Large intestine (tissue), 12 donors: ENCODE measurements at places on chromosomes 5 and 9. TPM values are rescaled to one million over a fixed set of nuclear protein-coding genes. Genes with fewer than 3 reads are reported as not detected.

The UBE2QL1 gene
- polyA plus RNA-seq: 0.81 TPM

DNA sequence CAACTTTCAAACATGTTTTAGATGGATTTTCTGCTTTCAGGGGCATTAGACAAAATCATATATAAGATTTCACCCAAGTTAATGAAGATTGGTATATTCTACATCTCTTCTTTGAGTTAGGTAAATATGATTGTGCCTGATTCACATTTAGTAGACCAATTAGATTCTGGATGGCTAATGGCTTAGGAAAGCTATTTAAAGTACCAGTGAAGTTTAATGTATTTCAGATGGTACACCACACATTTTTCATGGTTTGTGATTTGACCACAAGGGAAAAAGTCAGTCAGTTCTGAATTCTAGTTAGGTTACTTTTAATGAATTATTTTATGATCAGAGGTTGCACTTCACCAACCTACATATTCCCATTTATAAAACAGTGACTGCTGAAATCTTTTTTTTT lies 409.7 kb downstream of the ADGRV1 start:
- DNase-seq: no peak

GRCh38 chr9:126885131-126885641 lies 24.7 kb downstream of the ZBTB34 start:
- DNase-seq: peak; percentile 63

The RNF38 gene
- 24.4 TPM for polyA plus RNA-seq

- no peak for DNase-seq
Observed at GRCh38 chr9:26535151-26535550, 357.5 kb downstream of the CAAP1 start.

DNA sequence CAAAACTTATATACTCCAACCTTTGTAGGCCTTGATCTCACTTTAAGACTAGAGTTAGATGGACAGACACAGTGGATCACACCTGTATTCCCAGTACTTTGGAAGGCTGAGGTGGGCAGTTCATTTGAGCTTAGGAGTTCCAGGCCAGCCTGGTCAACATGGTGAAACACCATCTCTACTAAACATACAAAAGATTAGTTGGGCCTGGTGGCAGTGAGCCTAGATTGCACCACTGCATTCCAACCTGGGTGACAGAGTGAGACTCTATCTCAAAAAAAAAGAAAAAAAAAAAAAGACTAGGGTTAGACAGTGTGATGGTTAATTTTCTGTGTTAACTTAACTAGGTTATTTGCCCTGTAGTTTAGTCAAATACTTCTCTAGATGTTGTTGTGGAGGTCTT lies 74.1 kb downstream of the CFAP95 start:
- no peak for DNase-seq

DNA sequence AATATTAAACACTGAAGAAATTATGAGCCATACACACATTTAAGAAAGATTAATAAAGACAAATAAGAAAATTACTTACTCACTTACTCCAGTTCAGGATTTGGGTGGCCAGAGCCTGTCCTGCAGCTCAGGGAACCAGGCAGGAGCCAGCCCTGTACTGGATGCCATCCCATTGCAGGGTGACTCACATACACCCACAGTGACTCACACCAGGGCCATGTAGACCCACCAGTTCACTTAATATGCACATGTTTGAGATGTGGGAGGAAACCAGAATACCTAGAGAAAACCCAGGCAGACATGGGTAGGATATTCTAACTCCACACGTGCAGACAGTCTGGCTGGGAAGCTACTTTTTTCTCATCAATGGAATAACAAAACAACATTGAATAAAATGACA lies 49.6 kb upstream of the ADRB2 start:
- no peak for DNase-seq

The CNTNAP3B gene
- polyA plus RNA-seq: 11.7 TPM

- no peak for DNase-seq
Observed at GRCh38 chr5:140664030-140664358, 710 bp upstream of the WDR55 start.

The PDGFRB gene
- 18.6 TPM for polyA plus RNA-seq

The PCDHB15 gene
- 3.0 TPM for polyA plus RNA-seq

DNA sequence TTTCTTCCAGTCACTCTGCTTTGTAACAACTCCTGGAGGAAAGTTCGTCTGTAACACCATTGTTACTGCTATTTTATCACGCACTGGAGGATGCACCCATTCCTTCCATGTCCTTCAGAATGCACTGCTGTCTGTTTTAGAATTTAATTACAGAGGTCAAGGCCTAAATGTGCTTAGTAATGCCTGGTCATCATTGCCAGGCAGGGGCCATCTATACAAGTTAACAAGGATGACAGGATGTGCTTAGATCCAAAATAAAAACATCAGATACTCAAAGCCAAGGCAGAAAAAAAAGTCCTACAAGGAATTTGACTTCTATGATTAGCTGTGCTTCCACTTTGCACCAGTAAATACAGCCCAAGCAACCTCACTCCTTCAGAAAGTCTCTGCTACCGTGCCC lies 371.4 kb downstream of the SEMA5A start:
- DNase-seq: no peak

GRCh38 chr5:83919071-83920041 lies 198.7 kb upstream of the HAPLN1 start:
- DNase-seq: no peak

GRCh38 chr5:175288048-175288621 lies 155.8 kb downstream of the DRD1 start:
- no peak for DNase-seq

DNA sequence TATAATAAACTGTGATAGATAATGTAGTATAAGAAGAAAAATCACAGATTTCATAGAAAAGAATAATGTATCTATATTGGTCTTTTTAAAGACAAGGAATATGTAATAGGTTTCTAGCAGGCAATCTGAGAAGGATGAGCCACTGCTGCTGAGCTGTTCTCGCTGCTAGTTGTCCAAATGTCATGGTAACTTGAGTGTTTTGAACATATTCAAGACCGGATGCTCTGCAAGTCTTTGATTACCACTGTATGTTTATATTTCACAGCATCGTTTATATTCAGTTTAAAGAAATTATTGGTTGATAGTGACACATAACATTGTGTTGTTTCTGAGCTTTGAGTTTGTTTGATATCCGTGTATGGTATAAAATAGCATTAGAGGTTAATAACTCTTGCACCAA lies 9.6 kb downstream of the C5orf47 start:
- DNase-seq: no peak

The SPINK4 gene
- 82.4 TPM for polyA plus RNA-seq

The ELAVL2 gene
- polyA plus RNA-seq: 1.2 TPM

The LRRC70 gene
- polyA plus RNA-seq: 4.2 TPM

DNA sequence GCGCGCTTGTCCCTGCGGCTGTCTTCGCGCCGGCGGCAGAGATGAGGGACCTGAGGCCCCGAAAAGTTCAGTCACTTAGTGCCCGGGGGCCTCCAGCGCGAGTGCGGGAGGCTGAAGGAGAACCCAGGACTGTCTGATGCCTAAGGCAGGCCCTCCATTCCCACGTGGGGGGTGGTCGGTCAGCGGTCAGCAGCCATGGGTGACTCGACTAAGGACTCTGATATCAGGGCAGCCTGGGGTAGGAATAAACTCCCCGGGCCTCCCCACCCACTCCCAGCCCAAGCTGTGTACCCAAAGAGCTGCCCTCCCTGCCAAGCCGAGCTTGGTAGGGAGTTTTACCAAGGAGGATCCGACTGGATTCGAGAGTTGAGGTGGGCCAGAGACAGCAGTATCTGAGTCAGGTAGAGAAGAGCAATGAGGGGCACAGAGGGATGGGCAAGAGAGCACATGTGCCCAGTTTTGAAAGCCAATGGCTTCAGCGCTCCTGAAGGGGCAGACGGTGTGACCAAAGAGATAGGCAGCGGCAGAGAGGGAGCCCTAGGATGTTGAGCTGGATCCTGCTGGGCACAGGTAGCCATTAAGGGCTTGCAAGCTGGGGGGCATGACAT lies 787 bp downstream of the FGFR4 start:
- DNase-seq: no peak

DNA sequence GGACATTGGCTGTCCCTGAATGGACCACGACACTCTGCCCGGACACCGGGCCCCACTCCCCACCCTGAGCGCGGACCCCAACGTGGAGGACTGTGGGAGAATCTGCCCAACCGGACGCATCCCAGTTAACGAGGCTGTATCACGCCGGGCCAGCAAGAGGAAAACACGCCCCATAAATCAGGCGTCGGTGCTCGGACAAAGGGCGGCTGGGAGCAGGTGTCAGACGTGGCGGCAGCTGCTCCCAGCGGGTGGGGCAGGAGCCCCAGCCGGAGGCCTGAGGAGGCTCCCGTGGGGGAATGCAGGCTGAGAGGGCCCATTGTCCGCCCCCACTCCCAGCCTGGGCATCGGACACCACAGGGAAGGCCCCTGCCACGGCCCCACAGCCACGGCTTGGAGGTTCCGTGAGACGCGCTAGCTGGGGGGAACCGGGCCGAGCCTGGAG lies 19.2 kb downstream of the NOTCH1 start:
- DNase-seq: peak; percentile 86

DNA sequence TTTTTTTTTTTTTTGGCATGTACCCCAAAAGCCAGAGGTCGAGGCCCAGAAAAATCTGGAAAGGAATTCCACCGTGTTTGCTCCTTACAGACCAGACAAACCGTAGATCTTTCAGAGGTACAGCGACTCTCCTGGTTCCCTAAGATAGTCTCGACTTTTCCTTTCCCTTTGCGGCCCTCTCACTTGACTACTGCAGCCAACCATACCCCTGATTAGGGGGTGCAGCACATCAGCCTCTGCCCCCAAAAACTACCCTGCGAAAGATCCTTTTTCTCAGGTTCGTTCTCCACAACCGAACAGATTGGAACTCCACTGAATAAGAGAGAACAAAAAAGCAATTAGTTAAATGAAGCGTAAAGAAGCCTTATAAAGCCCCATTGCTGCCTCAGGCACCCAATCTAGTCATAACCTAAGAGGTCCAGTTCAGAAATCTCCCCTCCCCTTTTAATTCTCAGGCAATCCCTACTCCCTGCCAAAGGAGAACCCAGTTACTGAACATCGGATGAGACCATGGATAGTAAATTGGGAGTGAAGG lies 379 bp upstream of the TICAM2 start:
- DNase-seq: no peak

GRCh38 chr5:91110686-91111085 lies 272.4 kb downstream of the ARRDC3 start:
- no peak for DNase-seq

DNA sequence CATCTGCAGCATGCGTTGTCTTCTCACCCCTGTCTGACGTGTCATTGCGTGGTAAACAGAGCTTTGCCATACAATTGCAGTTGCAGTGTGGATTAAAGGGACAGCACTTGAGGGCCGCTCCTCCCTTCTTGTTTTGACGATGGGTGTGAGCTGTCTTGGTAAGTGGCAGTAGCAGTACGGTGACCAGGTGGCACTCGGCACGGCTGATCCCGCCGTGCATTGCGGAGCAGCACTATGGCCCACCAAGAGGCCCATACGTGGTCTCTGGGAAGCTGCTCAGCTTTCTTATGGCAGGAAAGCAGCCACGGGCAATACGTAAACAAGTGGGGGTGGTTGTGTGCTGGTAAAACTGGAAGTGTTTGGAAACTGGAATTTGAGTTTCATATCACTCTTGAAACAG lies 25.1 kb downstream of the EHMT1 start:
- DNase-seq: no peak

The MAP1B gene
- 31.0 TPM for polyA plus RNA-seq

DNA sequence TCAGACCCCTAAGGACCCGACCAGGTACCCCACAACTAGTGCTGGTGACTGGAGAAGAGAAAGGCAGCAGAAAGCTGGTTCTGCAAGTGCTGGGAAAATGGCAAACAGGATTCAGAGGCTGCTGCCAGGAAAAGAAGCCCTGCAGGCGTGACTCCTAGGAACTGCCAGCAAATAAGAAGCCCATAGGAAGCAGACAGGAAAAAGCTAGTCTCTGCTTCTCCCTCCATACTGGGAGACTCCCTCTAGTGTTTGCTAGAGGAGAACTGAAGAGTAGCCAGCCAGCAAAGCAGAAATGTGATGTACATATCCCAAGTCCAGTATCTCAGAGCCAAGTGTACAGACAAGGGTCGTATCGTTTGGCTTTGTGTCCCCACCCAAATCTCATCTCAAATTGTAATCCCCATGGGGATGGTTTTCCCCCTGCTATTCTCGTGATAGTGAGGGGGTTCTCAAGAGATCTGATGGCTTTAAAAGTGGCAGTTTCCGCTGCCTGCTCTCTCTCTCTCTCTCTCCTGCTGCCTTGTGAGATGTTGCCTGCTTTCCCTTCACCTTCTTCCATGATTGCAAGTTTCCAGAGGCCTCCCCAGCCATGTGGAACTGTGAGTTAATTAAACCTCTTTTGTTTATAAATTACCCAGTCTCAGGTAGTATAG lies 38.1 kb upstream of the TUSC1 start:
- peak; percentile 31 for DNase-seq

GRCh38 chr5:123814801-123815470 lies 303.0 kb downstream of the CSNK1G3 start:
- no peak for DNase-seq

The C5orf58 gene
- polyA plus RNA-seq: 1.0 TPM

DNA sequence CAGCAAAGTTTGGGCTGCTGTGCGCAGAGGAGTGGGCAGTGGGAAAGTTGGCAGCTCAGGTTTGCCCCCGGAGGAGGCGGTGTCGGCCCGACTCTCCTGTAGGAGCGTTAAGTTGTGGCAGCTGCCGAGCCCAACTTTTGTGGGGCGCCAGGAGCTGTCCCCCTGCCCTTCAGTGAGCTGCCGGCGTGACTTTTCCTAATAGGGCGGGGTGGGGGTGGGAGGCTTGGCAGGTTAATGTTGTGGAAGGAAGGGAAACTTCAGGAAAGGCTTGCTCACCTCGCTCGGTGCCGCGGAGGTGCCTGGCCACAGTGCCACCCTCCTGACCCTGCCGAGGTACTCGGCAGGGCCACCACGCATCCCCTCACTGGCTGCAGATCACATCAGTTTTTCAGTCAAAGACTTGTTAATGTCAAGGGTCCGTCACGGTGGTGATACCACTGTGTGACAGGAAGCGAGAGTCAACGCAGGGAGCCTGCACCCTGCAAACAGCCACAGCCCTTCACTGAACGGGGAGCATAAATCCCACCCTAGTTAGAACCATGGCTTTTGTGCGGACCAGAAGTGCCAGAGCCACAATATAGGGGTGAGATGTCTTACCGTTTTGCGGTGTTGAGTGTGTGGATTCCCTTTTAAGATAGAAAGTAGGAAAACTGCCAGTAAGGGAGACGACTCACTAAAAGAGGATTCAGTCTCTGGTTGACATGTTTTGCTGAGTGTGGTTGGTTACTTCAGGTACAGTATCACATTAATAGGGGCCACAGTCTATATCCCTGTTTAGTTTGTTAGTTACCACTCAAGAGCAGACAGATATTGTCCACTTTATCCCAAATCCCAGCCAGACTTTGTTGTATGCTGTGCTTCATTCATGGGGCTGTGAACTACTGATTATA lies 796 bp downstream of the LNPEP start:
- peak; percentile 68 for DNase-seq

- no peak for DNase-seq
Observed at GRCh38 chr5:124162767-124163532, 583.5 kb downstream of the ZNF608 start.

The NXNL2 gene
- polyA plus RNA-seq: 0.57 TPM
